ENCODE measurements at places on chromosomes 16 and 17. TPM values are rescaled to one million over a fixed set of nuclear protein-coding genes. Genes with fewer than 3 reads are reported as not detected.

GRCh38 chr16:46638947-46639925, 18.1 kb upstream of the SHCBP1 start:
- H3K27ac ChIP-seq = no peak overlapping the region
- H3K4me3 ChIP-seq = no peak overlapping the region
- H3K4me1 ChIP-seq = no peaks in the 10 kb centered on the region

- no peaks in the 10 kb centered on the region for H3K27me3 ChIP-seq
- H3K27ac ChIP-seq = no peak overlapping the region
- H3K36me3 ChIP-seq = peaks cover 3% of the 10 kb centered on the region
- no peaks in the 10 kb centered on the region for H3K4me1 ChIP-seq
- no peak overlapping the region for H3K4me3 ChIP-seq
- DNase-seq = no peak
Observed at GRCh38 chr16:25161753-25162367, 50.3 kb downstream of the LCMT1 start.

The GPR139 gene
- not detected for total RNA-seq

GRCh38 chr16:31696968-31697743, 169.5 kb downstream of the AHSP start:
- H3K27me3 ChIP-seq = no peaks in the 10 kb centered on the region
- peaks cover 3% of the 10 kb centered on the region for H3K36me3 ChIP-seq
- H3K4me1 ChIP-seq = peaks cover 6% of the 10 kb centered on the region
- DNase-seq = peak; percentile 41
- H3K27ac ChIP-seq = no peak overlapping the region
- no peak overlapping the region for H3K4me3 ChIP-seq

DNA sequence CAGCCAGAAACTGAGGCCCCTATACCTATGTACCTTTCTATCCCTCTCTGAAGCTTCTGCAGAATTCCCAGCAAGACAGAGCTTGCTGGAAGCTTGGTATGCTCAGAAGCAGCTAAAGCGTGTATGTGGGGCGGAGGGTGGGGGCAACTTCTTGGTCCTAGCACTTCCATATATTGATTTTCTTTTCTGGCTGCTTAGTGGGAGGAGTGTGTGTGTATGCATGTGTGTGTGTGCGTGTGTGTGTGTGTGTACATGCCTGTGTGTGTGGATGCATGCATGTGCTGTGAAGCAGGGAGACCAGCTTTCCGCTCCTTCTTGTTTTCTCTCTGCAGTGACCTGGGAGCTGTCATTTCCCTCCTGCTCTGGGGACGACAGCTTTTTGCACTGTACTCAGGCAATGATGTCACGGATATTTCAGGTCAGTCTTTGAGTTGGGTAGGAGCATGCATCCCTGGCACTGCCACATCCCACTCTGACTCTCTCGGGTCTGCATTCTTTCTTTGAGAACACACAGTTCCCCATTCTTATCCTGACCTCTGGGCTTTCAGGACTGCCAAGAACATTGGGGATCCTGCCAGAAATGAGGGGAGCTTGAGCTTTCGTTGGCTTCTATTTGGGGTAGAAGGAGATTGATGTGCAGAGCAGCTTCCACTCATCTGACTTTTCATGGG, 10.7 kb downstream of the HPR start:
- H3K4me1 ChIP-seq = no peaks in the 10 kb centered on the region
- DNase-seq = no peak
- H3K36me3 ChIP-seq = no peaks in the 10 kb centered on the region
- no peak overlapping the region for H3K4me3 ChIP-seq
- H3K27ac ChIP-seq = no peak overlapping the region
- H3K27me3 ChIP-seq = no peaks in the 10 kb centered on the region

GRCh38 chr17:28267720-28268609, 51.0 kb upstream of the TMEM97 start:
- H3K4me3 ChIP-seq = no peak overlapping the region
- DNase-seq = no peak
- H3K27ac ChIP-seq = no peak overlapping the region
- H3K36me3 ChIP-seq = no peaks in the 10 kb centered on the region
- no peaks in the 10 kb centered on the region for H3K4me1 ChIP-seq

- DNase-seq = no peak
- H3K27me3 ChIP-seq = no peaks in the 10 kb centered on the region
- peak overlapping the region; percentile 86 for H3K4me3 ChIP-seq
- peak overlapping the region; percentile 79 for H3K27ac ChIP-seq
- peaks cover 6% of the 10 kb centered on the region for H3K4me1 ChIP-seq
- peaks cover 2% of the 10 kb centered on the region for H3K36me3 ChIP-seq
Observed at GRCh38 chr16:47460359-47460710, 528 bp downstream of the ITFG1 start.

GRCh38 chr17:60130466-60130865, 19.3 kb upstream of the CA4 start:
- H3K27me3 ChIP-seq = no peaks in the 10 kb centered on the region
- H3K36me3 ChIP-seq = no peaks in the 10 kb centered on the region
- no peak overlapping the region for H3K27ac ChIP-seq

The SLC16A11 gene
- total RNA-seq = not detected

DNA sequence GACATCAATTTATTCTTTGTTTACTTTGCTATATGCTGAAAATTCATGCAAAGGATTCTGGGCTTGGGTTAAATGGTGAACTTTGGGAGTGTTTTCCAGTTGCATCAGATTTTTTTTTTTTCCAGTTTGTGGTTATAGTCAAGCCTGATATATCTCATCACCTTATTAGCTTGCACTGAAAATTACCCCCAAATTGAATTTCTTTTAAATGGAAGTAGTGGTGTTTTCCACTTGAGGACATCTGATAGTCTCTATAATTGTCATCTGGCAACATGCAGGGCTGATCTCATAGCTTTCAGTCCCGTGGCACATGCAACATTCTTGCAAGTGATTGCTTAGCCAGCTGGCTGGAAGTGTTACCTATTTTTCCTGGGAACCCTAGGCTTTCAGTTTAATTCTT, 4.7 kb upstream of the KRTAP3-1 start:
- DNase-seq = no peak
- H3K36me3 ChIP-seq = no peaks in the 10 kb centered on the region
- no peak overlapping the region for H3K4me3 ChIP-seq

GRCh38 chr16:29858149-29858849, 4.7 kb downstream of the CDIPT start:
- no peak for DNase-seq
- no peak overlapping the region for H3K27ac ChIP-seq
- no peak overlapping the region for H3K4me3 ChIP-seq
- no peaks in the 10 kb centered on the region for H3K27me3 ChIP-seq
- no peaks in the 10 kb centered on the region for H3K36me3 ChIP-seq

DNA sequence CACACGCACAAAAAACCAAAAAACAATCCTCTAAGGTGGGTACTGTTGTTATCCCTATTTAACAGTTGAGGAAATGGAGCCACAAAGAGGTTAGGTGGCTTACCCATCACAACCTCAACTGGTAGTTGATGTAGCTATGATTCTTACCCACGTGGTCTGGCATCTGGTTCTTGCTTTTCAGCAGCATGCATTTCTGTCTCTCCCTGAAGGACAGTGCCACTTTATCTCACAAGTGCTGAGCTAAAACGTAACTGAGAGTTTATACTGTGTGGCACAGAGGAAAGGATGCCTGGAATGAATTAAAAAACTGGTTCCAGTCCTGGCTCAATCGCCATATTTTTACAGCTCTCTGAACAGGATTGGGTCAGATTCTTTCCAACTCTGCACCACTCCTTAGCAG, 1.9 kb upstream of the CORO6 start:
- H3K4me1 ChIP-seq = peaks cover 13% of the 10 kb centered on the region
- H3K4me3 ChIP-seq = no peak overlapping the region
- DNase-seq = no peak
- no peak overlapping the region for H3K27ac ChIP-seq

- no peak overlapping the region for H3K27ac ChIP-seq
- no peak for DNase-seq
- no peaks in the 10 kb centered on the region for H3K36me3 ChIP-seq
- no peak overlapping the region for H3K4me3 ChIP-seq
- no peaks in the 10 kb centered on the region for H3K27me3 ChIP-seq
- no peaks in the 10 kb centered on the region for H3K4me1 ChIP-seq
Observed at GRCh38 chr16:87131996-87132345, 185.2 kb downstream of the C16orf95 start.

- no peak overlapping the region for H3K4me3 ChIP-seq
- DNase-seq = no peak
- H3K27me3 ChIP-seq = no peaks in the 10 kb centered on the region
- no peaks in the 10 kb centered on the region for H3K36me3 ChIP-seq
Observed at GRCh38 chr17:44956998-44957981, 9.7 kb upstream of the KIF18B start.

The CSH2 gene
- not detected for total RNA-seq

DNA sequence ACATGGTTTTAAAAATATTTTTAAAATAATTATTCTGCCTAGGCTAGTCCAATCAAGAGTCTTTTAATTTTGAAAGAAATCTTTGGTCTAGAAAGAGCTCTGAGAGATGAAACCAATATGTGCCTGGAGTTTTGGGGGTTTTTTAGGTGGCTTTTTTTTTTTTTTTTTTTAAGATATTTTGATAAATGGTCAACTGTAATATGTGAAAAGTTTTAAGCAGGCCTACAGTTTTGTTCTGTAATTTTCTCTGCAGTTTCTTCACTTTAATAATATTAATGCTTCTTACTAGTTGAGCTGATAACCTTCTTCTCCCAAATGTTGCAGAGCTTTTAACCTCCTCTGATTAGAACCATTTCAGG, 45.1 kb downstream of the OMG start:
- H3K27ac ChIP-seq = no peak overlapping the region
- no peak for DNase-seq

- no peak overlapping the region for H3K27ac ChIP-seq
- H3K36me3 ChIP-seq = no peaks in the 10 kb centered on the region
- H3K4me3 ChIP-seq = no peak overlapping the region
- H3K4me1 ChIP-seq = no peaks in the 10 kb centered on the region
- no peaks in the 10 kb centered on the region for H3K27me3 ChIP-seq
Observed at GRCh38 chr16:66408163-66409048, 18.7 kb upstream of the BEAN1 start.

DNA sequence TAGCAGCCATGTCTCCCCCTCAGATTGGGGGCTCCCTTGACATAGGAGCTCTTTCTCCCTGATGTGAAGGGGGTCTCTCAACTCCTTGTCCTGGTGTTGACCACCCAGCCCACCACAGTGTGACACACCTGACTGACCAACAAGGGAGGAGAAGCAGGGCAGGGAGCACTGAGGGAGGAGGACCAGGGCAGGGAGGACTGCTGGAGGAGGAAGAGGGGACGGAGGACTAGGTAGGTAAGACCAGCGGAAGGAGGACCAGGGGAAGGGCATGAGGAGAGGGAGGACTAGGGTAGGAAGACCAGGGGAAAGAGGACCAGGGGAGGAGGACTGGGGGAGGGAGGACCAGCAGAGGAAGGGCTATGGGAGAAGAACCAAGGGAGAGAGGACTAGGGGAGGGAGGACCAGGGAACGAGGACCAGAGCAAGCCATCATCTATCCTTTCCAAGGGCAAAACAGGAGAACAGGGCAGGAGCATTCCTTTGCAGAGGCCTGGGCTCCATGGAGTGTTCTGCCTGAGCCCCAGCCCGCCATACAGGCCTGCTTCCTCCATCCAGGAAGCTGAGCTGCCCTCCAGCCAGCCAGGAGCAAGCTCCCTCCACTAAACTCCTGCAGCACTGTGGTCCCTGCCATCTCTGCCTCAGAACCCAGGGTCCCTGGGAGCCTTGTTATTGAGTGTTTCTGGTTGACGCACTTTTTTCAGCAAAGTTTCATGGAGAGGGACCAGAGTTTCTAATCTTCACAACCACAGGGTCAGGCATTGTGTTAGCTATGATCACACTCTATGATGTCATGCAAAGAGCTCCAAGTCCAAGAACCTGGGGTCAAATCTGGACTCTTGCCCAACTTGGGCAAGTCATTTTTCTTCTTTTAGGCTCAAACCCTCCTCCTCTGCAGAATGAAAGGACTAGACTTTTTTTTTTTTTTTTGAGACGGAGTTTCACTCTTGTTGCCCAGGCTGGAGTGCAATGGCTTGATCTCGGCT, 15.4 kb upstream of the KRT17 start:
- no peaks in the 10 kb centered on the region for H3K27me3 ChIP-seq
- H3K4me3 ChIP-seq = no peak overlapping the region
- peaks cover 10% of the 10 kb centered on the region for H3K4me1 ChIP-seq
- no peak for DNase-seq

The SLC4A1 gene
- total RNA-seq = not detected

- H3K27ac ChIP-seq = no peak overlapping the region
- DNase-seq = no peak
- no peak overlapping the region for H3K4me3 ChIP-seq
- no peaks in the 10 kb centered on the region for H3K4me1 ChIP-seq
- peaks cover 9% of the 10 kb centered on the region for H3K27me3 ChIP-seq
- no peaks in the 10 kb centered on the region for H3K36me3 ChIP-seq
Observed at GRCh38 chr17:77610972-77611521, 347.5 kb upstream of the TNRC6C start.

DNA sequence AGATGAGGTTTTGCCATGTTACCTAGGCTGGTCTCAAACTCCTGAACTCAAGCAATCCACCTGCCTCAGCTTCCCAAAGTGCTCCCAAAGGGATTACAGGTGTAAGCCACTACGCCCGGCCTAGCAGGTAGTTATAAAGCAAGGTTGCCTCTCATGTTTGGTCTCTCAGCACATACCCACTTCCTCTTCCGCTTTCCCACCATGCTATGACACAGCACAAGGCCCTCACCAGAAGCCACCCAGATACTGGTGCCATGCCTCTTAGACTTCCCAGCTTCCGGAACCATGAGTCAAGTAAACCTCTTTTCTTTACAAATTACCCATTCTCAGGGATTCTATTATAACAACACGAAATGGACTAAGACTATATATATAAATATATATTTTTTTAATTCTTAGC, 143.6 kb downstream of the COPRS start:
- no peaks in the 10 kb centered on the region for H3K36me3 ChIP-seq
- no peak for DNase-seq
- H3K4me3 ChIP-seq = no peak overlapping the region

The WNK4 gene
- 3.5 TPM for total RNA-seq

The ZPBP2 gene
- total RNA-seq = not detected

DNA sequence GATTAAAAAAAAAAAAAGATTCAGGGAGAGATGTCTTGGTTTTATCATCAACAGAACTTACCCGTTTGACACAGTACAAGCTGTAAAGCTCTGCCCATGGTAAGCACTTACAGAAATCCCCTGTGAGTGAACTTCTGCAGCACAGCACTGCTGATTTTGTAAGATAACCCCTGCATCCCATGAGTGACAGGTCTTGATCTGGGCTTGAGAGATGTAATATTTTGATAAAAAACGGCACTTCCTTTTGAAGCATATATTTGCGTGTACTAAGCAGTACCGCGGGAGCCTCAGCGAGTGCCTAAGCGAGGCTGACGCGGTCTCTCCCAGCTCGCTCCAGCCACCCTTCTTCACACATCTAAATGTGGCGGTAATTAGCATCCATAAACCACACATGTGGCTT, 50.5 kb downstream of the IKZF3 start:
- H3K4me1 ChIP-seq = no peaks in the 10 kb centered on the region
- H3K27ac ChIP-seq = no peak overlapping the region
- no peak overlapping the region for H3K4me3 ChIP-seq
- peaks cover 9% of the 10 kb centered on the region for H3K27me3 ChIP-seq

Measured in Panc1 (cell line).